ENCODE measurements at places on chromosomes 2 and 18.

DNA sequence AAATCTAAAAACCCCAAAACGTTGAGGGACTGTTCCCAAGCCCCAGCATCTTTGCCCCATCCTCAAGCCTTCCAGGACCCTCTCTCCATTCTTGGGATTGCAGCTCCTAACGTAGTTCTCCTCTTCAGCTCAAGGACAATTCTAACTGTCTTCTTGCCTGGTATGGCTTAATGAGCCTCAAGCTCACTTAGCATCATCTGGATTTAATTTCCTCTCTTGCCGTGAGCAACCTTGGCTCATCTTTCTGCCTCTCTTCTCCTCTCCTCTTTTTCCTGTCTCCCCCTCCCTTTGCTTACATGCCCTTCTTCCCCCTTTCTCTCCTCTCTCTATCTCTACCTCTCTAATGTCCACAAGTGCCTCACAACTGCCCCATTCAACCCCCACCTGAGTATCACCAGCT, 44.2 kb downstream of the TACR1 start:
- DNase-seq, result no peak

DNA sequence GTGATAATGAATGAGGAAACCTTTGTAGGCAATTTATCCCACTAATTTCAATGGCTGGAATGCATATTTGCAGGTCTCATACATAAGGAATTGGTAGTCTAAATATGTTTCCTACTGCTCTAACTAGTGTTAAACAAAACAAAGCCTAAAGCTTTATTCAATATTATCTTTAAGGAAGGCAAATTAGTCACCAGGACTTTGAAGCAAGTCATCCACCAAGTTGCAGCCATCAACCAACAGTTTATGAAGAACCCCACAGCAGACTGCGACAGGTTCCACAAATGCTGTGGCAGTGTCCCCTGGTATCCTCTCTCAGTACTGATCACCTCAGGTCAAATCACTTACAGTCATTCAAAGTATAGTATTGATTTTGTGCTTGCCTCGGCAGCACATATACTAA, 181.5 kb upstream of the ZFP36L2 start:
- DNase-seq, result no peak

GRCh38 chr2:19733951-19734425, 167.8 kb downstream of the TTC32 start:
- DNase-seq, result no peak

DNA sequence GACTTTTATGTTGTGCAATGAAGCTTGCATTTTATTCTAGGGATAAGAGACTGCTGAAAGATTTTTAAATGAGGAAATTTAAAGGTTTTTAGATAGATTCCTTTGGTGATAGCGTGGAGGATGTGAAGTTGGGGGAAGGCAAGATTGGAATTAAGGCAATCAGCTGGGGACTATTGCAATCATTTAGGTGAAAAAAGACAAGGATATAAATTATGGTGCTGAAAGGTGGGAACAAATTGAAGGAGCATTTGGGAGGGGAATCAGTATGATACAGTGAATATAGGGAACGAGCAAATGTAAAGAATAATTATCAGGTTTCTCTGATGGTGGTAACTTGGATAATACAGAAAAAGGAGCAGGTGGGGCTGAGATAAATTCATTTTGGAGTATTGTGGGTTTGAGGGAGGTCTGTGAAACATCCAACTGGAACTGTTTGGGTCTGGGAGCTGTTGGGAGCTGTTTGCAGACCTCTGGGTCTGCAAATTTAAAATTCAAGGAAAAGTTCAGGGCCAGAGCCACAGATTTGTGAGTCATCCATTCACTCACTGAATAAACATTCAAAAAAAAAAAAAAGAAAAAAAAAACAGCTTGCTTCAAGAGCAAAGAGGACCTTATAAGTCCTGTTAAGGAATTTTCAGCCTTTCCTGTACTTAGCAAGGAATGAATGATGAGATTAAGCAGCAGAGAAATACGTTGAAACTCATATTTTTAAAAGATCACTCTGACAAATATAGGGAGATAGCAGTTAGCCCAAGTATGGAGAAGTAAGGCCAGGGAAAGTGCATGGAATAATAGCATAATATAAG, 257.5 kb upstream of the FN1 start:
- no peak for DNase-seq

- peak; percentile 44 for DNase-seq
These were observed 8.2 kb downstream of the SLC35F6 start for GRCh38 chr2:26772064-26773001.

DNA sequence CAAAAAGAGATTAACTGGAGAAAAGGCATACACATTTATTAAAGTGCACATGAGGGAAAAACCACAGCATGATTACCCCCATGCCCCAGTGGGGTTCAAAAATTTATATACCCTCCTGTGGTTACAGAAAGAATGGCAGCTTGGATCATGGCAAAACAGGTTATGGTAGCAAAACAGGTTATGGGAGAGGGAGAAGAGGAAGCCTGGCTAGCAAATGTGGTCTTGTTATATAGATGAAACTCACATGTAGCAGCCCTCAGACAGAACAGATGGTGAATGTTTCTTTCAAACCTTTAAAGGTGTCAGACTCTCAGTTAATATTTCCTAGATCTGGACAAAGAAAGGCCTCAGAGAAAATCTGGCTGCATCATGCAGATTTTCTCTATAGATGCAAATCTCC, 178.2 kb upstream of the ZC3H15 start:
- DNase-seq, result no peak

DNA sequence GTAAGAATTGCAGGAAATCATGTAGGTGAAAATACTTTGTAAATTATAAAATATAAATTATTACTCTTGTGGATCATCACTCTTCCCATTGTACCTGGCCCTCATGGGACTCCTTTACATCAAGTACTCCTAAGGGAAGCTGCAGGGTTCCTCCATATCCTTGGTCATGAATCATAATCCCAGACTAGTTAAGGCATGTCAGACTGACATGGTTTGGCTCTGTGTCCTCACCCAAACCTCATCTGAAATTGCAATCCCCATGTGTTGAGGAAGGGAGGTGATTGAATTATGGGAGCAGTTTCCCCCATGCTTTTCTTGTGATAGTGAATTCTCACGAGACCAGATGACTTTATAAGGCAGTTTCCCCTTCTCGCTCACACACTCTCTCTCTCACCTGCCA, 77.1 kb downstream of the CMPK2 start:
- DNase-seq, result no peak

DNA sequence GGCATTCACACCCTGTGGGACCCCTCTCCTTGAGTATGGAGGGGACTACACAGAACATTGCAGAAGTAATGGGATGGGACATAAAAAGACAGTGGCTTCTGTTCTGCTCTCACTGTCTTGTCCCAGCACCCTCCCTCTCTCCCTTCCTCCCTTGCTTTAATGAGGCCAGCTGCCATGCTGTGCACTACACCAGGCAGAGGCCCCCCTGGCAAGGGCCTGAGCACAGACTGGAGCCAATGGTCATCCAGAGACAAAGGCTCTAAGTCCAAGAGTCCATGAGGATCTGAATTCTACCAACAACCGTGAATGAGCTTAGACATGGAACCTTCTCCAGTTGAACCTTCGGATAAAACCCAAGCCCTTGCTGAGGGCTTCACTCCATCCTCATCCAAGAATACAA, 263.0 kb downstream of the NDUFA10 start:
- no peak for DNase-seq

DNA sequence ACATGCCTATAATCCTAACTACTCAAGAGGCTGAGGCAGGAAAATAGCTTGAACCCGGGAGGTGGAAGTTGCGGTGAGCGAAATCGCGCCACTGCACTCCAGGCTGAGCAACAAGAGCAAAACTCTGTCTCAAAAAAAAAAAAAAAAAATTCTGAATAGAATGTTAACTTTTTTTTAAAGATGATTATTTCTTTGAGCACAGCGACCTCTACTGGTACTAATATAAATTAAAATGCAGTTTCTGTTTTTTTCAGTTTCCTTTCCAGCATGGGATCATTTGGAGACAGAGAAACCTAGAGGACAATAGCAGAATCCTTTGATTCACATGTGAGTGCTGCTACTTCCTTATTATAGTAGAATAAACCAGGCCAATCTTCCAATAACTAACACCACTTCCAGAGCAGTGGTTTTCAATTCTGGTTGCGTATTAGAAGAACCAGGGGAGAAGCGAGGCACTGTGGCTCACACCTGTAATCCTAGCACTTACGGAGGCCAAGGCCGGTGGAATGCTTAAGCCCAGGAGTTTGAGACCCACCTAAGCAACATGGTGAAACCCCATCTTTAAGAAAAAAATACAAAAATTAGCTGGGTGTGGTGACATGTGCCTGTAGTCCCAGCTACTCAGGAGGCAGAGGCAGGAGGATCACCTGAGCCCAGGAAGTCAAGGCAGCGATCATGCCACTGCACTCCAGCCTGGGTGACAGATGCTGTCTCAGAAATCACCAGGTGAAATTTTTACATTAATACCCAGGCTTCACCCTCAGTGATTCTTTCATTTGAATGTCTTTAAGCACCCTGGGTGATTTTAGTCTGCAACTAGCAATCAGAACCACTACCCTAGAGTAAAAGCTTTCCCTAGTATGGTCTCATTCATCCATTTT, 10.1 kb downstream of the SRSF7 start:
- no peak for DNase-seq

DNA sequence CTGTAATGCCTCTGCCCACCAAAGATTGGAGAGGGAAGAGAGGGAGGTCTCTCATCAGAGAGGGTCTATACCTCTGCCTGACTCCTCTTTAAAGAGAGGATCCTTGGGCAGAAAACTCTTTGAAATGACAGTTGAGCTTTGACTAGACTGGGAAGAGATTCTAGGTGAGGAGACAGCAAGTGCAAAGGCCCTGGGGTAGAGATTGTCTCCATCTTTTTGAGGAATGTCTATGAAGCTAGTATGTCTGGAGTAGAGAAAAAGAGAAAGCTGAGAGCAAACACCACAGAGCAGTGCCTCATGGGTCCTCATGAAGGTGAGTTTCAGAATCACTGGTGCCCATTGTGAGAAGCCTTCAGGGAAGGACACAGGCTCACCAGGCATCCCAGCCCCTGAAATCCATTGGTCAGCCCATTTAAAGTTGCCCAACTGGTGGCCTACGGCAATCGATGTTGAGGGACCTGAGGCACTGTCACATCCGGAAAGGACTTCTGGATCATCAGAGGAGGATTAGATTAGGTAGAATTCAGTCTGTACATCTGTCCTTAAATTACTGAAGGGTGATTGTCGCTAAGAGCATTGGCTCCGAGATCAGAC, 31.5 kb downstream of the LBH start:
- no peak for DNase-seq

DNA sequence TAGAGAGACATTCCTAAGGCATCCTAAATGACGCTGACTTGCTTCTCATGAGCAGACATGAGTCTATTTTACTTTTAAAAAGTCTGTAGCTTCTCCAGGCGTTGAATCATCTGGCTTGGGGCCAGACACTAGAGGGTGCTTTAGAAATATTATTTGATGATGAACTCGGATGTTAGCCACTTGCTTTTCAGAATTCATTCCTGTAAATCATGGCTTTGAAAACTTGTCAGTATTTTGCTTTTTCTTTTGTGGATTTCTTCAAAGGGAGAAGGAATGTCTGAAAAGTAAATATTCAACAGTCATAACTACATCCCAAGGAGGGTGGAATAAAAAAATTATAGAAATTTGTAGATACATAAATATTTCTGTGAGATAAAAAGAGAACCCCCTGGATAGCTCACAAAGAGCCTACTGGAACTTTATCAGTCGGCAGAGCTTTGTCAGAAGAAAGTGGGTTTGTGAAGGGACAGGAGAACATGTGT, 370.8 kb downstream of the OSR1 start:
- no peak for DNase-seq

- DNase-seq, result no peak
These were observed 37.1 kb downstream of the CENPO start for GRCh38 chr2:24830351-24830750.

DNA sequence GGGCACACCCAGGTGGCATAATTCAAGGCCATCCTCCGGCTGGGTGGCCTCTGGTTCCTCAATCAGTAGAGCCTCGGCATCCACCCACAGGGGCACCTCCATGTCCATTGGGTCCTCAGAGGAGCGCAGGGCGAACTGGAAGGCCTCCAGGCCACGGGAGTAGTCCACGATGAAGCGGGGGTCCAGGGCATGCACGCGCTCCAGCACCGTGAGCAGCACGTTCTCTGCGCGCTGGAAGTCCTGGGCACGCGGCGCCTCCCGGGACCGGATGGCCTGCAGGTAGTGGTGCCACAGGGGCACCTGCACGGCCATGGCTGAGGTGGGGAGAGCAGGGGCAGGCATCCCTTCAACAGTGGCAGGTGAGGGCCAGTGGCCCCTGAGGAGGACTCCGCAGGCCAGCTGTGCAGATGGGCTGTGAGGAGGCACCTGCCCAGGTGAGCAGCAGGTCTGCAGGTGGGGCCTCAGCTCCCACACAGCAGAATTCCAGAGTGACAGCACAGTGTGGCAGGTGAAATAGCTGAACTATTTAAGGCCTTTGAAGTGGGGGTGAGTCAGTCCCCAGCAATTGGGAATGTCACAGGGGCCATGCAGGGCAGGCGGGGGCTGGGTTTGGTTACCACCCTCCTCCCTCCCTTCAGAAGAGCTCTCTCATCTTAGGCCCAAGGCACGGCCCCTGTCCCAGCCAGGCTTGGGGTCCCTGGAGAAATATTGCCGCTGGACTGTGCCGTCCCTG, at the start of gene MAB21L4:
Gene MAB21L4 (minus strand): TSS at position 501 of the 733 bp plus-strand sequence. CDS start 159 bp downstream, at position 342.
- no peak for DNase-seq

- no peak for DNase-seq
These were observed 13.5 kb downstream of the PASK start for GRCh38 chr2:241135737-241136136.

GRCh38 chr2:3664925-3665324, 6.9 kb downstream of the ALLC start:
- no peak for DNase-seq

DNA sequence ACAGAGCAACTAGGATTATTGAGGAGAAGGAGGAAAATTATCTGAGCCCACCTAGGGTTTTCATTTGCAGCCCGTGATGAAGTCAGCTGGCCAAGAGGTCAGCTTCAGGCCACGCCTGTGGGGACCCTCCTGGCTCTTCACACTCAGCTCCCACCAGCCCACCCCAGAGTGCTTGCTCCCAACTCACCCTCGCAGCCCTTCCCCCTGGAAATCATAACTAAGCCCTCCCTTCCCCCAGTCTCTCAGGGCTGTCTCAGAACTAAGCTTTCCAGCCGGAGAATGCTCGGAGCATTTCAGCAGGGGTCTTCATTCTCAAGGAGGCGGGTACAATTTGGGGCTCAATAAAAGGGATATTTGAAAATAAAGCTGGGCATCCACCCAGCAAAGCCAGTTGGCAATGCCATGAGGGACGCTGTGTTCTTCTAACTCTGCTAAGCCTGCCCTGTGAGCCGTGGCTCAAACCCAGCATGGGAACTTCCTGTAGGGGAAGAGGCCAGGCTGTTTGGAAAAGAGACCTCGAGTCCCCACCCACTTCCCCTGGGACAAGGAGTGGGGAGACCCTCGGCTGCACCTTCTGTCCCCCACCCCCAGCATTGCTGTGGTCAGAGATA, 194.9 kb downstream of the CTIF start:
- no peak for DNase-seq

- no peak for DNase-seq
These were observed 56.9 kb downstream of the SETBP1 start for GRCh38 chr18:44737623-44738022.

- no peak for DNase-seq
These were observed 270.9 kb downstream of the CYP26B1 start for GRCh38 chr2:71876542-71877451.

- DNase-seq, result no peak
These were observed 17.8 kb downstream of the CEP68 start for GRCh38 chr2:65073879-65074565.

- no peak for DNase-seq
These were observed 14.9 kb downstream of the ATAD2B start for GRCh38 chr2:23912054-23912453.
